ENCODE measurements at places on chromosomes 16 and 17. TPM values are rescaled to one million over a fixed set of nuclear protein-coding genes. Genes with fewer than 3 reads are reported as not detected.

The LLGL2 gene
- 7.1 TPM for total RNA-seq

The TNFRSF17 gene
- 0.11 TPM for total RNA-seq

The IKZF3 gene
- 0.08 TPM for total RNA-seq

The TMEM238L gene
- total RNA-seq, result not detected

The HOXB1 gene
- total RNA-seq, result not detected

The TP53TG3B gene
- total RNA-seq, result 1.5 TPM

The AIPL1 gene
- not detected for total RNA-seq

The RTN4RL1 gene
- not detected for total RNA-seq

The ACE gene
- total RNA-seq, result 2.6 TPM

The NSRP1 gene
- 22.1 TPM for total RNA-seq

The TPSD1 gene
- total RNA-seq, result not detected

The SLC2A4 gene
- total RNA-seq, result not detected

The ESRP2 gene
- total RNA-seq, result 0.15 TPM

The IL21R gene
- total RNA-seq, result 1.6 TPM

The MRPS23 gene
- 63.1 TPM for total RNA-seq

The KRTAP2-2 gene
- total RNA-seq, result not detected

The RNF157 gene
- 10.0 TPM for total RNA-seq

The SULT1A1 gene
- total RNA-seq, result 0.80 TPM

The DUS1L gene
- total RNA-seq, result 127 TPM

The P2RX1 gene
- not detected for total RNA-seq

The KCNJ2 gene
- total RNA-seq, result 2.8 TPM

The SBK1 gene
- 0.03 TPM for total RNA-seq

The ICAM2 gene
- not detected for total RNA-seq

The SPNS3 gene
- total RNA-seq, result 0.21 TPM

The SMYD4 gene
- total RNA-seq, result 7.5 TPM

The DVL2 gene
- 67.9 TPM for total RNA-seq

The BAIAP3 gene
- total RNA-seq, result 2.0 TPM

The ITPRIPL2 gene
- total RNA-seq, result 37.8 TPM

The GNAO1 gene
- 6.1 TPM for total RNA-seq

The CHD9NB gene
- total RNA-seq, result 0.30 TPM

The DHRS7C gene
- not detected for total RNA-seq

The SLC12A3 gene
- total RNA-seq, result not detected

The REXO5 gene
- total RNA-seq, result 15.8 TPM

The PMFBP1 gene
- total RNA-seq, result 3.7 TPM

The MLKL gene
- 15.7 TPM for total RNA-seq

The GPR179 gene
- 0.08 TPM for total RNA-seq

The CD300H gene
- total RNA-seq, result not detected

The C16orf82 gene
- total RNA-seq, result not detected

The CHST4 gene
- not detected for total RNA-seq

The PDE6G gene
- total RNA-seq, result 0.64 TPM

The ZG16 gene
- total RNA-seq, result not detected

The TRIM16 gene
- 33.6 TPM for total RNA-seq

The KRT17 gene
- total RNA-seq, result 0.45 TPM

The FN3K gene
- total RNA-seq, result 0.72 TPM

The GGT6 gene
- not detected for total RNA-seq
